ENCODE measurements at places on chromosomes 1 and 21. TPM values are rescaled to one million over a fixed set of nuclear protein-coding genes. Genes with fewer than 3 reads are reported as not detected.

The CACHD1 gene
- 2.8 TPM for total RNA-seq

GRCh38 chr21:44079446-44079845, 27.8 kb upstream of the PWP2 start:
- DNase-seq: no peak

The STMN1 gene
- 131 TPM for total RNA-seq

DNA sequence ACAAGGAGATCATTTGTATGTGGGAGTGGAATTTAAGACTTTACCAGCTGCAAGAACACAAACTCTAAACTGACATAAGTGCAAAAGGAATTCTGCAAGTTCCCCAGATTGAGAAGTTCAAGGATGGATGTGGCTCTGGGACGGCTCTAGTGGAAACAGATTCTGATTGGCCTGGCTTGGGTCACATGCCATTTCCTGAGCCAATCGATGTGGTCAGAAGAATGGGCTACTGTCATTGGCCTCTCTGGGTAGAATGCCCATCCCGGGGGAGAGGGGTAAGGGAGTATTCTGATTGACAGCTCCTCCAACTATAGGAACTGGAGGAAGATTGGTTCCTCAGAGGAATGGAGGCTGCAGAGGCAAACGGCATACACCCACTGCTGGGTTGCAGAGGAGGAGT, 6.0 kb upstream of the IFNLR1 start:
- DNase-seq: no peak

GRCh38 chr21:21688889-21689288, 690.7 kb downstream of the NCAM2 start:
- DNase-seq: no peak

The VPS45 gene
- 18.9 TPM for total RNA-seq

DNA sequence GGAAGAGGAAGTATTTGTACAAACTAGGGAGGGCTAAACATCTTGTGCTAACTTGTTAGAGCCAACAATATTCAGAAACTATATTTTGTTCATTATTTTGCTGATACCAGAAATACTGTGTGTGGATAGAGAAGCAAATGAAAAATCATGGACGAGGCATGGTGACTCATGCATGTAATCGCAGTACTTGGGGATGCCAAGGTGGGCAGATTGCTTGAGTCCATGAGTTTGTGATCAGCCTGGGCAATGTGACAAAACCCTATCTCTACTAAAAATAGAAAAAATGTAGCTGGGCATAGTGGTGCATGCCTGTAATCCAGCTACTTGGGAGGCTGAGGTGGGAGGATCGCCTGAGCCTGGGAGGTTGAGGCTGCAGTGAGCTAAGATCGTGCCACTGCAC, 13.4 kb downstream of the LRRC41 start:
- no peak for DNase-seq

- no peak for DNase-seq
Measured at GRCh38 chr1:52550447-52550846, 2.4 kb downstream of the TUT4 start.

- DNase-seq: no peak
Measured at GRCh38 chr1:30149226-30149625, 574.2 kb downstream of the MATN1 start.

DNA sequence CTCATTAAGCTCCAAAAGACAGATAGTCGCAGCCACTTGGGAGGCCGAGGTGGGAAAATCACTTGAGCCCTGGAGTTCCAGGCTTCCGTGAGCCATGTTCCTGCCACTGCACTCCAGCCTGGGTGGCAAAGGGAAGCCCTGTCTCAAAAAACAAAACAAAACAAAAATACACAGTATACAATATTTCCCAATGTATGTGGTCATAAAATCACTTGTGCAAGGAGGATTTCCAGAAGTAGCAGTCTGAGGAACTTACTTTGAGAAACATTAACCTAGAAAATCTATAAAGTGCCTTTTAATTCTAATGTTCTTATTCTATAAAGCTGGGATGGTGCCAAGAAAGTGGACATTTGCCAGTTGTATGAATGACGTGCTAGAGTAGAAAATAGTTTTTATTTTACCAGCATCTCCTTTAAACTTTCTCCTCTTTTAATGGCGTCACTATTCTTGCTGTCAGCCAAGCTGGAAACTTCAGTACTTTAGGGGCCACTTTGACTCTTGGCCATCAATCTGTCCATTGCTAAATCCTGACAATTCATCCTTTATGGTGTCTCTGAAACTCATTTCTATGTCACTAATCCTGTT, 22.5 kb downstream of the FAM177B start:
- no peak for DNase-seq

The C1QC gene
- total RNA-seq: not detected

The RHBDL2 gene
- 0.13 TPM for total RNA-seq

GRCh38 chr1:19662313-19662712, 2.4 kb upstream of the HTR6 start:
- DNase-seq: no peak

DNA sequence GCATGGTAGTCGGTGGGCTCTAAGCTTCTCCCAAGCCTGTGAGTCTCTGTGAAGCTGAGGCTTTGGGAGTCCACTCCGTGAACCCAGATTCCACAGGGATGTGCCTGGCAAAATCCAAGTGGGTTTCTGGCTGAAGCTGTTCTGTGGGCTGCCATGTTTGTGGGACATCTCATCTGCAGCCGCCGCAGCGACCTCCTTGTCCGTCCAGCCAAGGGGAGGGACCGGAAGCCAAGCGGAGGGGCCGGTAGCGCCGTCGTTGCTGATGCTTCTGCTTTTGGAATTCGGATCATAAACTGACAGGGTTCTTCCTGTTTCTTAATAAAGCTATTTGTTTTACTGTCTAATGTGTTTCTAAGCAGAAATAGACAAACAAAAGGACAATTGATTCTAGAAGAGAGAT, 13.3 kb downstream of the KIF26B start:
- DNase-seq: peak; percentile 3
